ENCODE measurements at places on chromosomes 11 and 22.

DNA sequence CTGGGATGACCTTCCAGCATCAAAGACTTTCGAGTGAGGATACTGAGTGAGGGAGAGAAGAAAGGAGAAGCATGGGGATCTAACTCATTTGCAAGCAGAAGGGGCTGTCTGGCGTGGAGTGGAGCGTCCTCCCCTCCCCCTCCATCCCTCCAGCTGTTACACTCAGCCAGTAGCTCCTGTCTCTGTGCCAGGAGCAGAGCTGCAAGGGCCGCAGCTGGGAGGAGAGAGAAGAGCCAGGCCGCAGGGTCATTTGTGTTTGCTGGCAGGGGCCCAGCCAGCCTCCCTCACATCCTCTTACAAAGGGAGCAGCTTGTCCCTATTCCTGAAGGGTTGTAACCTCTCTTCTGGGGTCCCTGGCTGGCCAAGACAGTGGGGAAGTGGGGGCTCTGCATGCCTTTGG is 57.9 kb downstream of the NECTIN1 start:
- DNase-seq = peak; percentile 92

DNA sequence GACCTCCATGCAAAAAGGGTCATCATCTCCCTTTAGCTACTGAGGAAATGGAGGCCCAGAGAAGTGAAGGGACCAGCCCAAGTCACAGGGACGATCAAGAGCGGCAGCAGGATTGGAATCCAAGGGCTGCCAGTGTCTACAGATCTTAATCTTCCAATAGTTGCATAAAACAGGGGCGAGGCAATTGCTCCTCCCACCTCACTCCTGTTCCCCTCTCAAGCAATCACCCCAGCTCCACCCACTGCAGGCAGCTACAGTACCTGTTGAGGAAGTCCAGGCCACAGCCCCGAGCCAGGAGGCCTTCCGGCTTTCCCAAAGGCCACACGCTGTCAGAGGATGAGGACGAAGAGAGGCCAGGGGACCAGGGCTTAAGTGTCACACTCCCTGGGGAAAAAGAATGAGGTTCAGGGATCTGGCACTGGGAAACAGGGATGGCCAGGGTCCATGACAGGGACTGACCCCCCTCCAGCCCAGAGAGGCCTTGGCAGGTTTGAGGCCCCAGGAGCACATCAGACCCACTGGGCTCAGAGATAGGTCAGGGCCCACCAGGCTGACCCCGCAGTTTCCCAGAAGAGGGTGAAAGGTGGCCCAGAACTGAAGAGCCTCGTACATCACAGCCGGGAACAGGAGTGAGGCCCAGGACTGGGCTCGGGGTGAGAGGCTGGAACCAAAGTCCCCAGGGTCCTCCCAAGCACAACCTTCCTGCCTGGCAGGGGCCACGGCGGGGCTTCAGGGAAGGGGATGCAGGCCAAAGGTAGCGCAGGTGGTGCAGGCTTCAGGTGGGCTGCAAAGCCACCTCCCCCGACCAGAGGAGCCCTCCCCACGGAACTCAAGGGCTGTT is 16.4 kb upstream of the MFNG start:
- no peak for DNase-seq

GRCh38 chr22:27259433-27259832 is 542.1 kb downstream of the MN1 start:
- DNase-seq = no peak

DNA sequence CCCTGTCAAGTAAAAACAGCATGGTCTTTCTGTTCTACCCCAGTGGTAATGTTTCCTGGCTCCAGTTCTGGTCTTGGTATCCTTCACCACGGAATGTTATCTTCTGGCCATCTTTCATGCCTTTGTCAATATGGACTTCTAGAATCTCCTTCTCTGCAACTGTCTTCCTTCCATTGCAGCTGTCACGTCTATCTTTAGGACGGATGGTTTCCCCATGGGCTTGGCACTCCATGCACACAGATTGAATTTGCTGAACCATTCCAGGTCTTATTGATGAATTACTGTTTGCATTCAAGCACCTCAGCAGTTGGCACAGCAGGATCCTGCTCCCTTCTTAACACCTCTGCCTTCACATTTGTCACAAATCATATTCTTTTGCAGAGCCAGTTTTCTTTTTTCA is 44.9 kb upstream of the SLC25A18 start:
- DNase-seq = no peak

GRCh38 chr11:50412832-50413231 is 380.2 kb downstream of the OR4C45 start:
- no peak for DNase-seq

- DNase-seq = no peak
Measured at GRCh38 chr11:131178020-131178419, 192.4 kb upstream of the NTM start.

GRCh38 chr11:67492801-67493547 is 10.1 kb downstream of the AIP start:
- no peak for DNase-seq

DNA sequence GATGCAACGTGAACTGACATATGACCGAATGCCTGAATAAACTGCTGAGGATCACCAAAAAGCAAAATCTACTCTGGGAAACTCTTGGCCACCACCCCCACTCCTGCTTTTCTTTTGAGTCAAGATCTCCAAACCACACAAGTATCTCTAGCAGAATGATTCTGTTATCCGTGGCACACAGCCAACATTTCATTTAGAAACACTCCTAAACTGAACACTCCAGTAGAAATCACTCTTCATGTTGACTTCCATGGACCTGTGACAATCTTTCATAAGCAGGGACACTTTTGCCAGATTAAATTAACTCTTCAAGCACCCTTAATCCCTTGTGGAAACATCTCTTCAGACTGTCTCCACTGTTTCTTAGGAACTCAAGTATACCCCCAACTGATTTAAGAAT is 44.4 kb downstream of the VSIG10L2 start:
- no peak for DNase-seq

DNA sequence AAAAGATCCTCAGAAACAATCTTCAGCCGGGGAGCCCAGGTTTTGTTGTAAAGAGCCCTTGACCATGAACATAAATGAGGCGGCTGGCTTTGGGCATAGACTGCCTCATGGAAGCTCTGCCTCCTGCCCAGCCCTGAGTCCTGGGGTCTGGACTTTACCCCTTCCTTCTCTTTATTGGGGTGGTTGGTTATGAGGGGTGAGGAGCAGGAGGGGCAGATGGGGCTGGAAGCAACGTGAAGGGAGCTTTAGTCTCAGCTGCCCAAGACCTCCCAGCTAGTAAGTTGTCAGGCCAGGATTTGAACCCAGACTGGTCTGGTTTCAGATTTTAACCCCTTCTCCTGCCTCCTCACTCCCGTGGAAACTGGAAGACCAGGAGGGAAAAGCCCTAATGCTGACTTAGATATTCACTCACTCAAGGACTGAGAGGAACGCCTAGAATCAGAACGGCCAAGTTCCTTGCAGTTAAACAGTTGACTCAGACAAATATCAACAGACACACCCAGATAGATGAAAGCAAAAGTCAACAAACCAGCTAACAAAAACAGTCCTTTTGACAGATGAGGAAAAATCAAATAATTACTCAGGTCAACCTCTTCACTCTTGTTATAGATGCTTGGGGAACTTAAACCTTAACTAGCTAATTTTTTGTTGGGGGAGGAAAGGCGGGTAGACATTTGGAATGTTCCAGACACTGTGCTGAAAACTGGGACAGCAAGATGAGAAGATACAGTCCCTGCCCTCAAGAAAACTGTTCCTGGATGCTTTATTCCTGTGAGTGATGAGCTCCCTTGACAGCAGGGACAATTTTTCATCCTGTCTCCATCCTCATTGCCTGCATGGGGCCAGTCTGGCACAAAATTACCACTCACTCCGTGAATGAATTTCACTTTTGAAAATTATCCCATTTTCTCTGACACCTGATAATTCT is 20.8 kb upstream of the ARRB1 start:
- DNase-seq = no peak

DNA sequence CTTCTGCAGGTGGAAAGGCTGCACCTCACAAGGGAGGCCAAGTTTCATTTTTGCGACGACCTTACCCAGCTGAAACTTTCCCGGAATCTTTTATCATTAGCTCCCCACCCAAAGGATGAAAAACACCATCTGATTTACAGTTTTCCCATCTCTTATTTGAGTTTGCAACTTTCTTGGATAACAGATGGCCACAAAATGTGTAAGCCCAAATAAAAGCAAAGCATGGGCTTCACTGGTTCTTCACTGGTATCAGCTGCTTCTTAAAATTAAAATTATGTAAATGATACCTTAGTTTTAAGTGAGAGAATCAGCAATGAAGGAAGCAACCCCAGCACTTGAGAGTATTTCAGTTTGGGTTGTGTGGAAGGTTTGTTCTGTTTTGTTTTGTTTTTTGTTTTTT is 55.8 kb downstream of the PARVA start:
- DNase-seq = no peak

- no peak for DNase-seq
Measured at GRCh38 chr11:113644605-113645004, 61.5 kb downstream of the TMPRSS5 start.

DNA sequence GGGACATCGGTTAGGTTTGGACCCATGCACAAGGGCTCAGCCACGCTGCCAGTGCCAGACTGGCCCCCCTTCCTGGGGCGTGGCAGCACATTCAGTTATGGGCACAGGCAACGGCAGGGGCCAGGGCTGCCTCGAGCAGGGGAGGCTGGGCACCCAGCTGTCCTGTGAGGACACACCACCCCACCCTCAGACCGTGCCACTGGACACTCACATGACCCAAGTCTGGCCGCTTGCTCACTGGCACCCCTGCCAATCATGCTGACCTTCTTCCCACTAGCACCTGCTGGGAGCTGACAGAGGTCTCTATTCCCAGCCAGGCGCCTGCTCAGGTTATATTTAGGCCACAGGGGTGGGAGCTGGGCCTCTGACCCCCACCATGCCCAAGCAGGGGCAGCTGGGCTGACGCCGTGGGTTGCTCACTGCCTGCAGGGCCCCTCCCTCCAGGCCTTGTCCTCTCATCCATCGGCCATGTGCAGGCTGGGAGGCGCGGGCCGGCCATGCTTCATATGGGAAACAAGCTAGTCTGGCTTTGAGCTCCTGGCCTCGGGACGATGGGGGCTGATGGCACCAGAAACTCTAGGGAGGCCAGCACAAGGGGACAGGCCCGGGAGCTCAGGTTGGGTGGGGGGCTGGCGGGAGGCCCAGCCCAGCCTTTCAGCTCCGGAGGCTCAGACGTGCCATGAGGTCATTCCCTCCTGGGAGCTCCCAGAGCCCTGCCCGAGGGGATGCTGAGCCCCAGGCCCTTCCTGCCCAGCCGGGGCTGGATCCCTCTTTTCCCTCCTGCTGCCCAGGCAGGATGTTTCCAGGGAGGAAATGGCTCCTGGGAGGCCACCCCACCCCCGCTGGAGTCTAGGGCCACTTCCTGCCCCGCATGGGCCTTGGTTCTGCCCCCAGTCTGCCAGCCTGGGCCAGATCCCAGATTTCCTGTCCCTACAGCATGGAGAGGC is 15.2 kb upstream of the TBX1 start:
- DNase-seq = no peak

- no peak for DNase-seq
Measured at GRCh38 chr11:124978316-124978715, 24.3 kb downstream of the CCDC15 start.

- no peak for DNase-seq
Measured at GRCh38 chr11:44424841-44425240, 114.9 kb upstream of the ALX4 start.

DNA sequence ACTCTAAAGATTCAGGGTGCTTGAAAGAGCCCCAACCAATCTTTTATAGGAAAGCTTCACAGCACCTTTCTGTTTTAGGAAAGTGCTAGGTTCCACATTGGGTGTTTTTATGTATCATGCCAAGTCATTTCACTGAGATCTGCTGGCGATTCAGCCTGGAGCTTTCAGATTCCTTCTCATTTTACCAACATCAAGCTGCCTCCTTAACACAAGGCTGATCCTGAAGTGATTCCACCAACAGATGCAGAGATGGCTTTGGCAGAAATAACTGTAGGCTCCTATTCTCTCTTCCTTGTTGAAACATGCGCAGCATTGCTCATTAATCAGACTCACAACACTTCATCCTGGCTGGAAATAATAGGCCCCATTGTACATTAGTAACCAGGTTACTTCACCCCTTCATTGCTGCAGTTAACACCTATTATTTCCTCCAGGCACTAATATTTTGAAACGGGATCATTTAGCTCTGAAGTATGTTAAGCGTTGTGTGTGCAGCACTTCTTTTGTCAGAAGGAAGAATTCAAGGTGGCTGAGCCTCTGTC is 89.0 kb downstream of the OPCML start:
- peak; percentile 53 for DNase-seq

DNA sequence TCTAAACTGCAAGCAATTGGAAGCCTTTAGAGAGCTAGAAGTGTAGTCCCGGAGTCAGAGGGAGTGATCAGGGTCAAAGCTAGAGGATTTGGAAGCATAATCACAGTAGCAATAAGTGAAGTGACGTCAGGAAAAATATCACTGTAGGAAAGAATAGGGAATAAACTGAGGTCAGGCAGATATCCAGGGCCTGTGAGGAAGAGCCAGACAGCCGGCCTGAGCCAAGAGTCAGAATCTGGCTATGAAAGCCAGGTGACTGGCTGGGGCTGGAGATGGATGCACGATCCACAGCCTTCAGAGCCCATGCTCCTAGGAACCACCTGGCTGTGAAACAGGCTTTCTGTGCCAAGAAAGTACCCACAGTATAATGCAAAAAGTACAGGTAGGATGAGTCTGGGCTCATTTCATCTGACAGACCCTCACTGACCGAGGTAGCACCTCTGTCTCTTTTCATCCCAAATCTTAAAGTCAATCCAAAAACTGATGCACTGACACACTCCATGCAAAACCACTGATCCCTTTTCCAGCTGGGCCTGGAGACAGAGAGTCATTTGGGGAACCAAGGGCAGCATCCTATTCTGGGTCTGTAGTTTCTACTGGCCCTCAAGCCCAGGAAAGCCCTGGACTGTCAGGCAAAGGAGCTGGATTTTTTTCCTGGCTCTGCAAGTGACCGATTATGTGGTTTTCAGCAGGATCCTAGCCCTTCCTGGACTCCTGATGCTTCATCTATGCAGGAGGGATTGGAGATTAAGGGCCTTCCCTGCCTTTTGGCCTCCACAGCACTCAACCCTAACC is 21.3 kb downstream of the TRIM66 start:
- no peak for DNase-seq

- no peak for DNase-seq
Measured at GRCh38 chr11:76636826-76637460, 33.6 kb downstream of the LRRC32 start.

- no peak for DNase-seq
Measured at GRCh38 chr22:32591620-32592019, 117.0 kb downstream of the FBXO7 start.

Measured in spinal cord (tissue), 10 donors.